Stimulated activated CD4-positive, alpha-beta T cell treated with anti-CD3 and anti-CD28 coated beads, TNF-alpha, amount 100 ng/mL, for 24 hours (primary cell): ENCODE measurements at places on chromosomes 13 and 19.

GRCh38 chr13:79898996-79899395 is 418.0 kb downstream of the NDFIP2 start:
- DNase-seq: no peak

DNA sequence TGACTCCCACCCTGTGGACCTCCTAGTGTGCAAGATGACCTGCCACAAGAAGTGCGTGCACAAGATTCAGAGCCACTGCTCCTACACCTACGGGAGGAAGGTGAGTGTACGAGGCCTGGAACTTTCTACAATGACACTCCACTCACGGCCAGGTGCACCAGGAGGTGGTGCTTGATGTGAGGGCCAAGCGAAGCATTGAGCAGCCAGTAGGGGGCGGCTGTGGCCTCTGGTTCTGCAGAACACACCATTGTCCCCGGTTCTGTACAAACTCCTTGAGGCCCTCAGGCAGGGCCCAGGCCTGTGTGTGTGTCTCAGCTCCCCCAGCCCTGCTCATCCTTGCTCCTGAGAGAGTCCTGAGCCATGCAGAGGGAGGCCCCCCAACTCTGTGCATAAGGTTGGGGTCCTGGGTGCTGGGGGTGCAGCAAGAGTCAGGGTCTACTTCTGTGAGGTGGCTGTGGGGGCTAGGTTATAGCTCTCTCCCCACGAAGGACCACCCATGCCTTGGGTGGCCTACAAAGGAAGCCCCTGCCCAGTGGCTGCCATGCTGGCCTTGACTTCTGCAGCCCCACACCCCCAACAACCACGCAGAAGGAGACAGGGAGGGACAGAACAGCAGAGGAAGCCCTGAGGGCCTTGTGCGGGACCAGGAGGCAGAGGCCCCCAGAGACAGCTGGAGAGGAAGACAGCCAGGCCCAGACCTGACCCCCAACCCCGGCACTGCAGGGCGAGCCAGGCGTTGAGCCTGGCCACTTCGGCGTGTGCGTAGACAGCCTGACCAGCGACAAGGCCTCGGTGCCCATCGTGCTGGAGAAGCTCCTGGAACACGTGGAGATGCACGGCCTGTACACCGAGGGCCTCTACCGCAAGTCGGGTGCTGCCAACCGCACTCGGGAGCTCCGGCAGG is 9.7 kb upstream of the USE1 start:
- DNase-seq: no peak

- no peak for DNase-seq
Measured at GRCh38 chr19:18208098-18208951, 4.5 kb upstream of the RAB3A start.

GRCh38 chr19:29662604-29663404 is 2.5 kb upstream of the PLEKHF1 start:
- no peak for DNase-seq

- no peak for DNase-seq
Measured at GRCh38 chr13:29959603-29960002, 109.2 kb upstream of the UBL3 start.

DNA sequence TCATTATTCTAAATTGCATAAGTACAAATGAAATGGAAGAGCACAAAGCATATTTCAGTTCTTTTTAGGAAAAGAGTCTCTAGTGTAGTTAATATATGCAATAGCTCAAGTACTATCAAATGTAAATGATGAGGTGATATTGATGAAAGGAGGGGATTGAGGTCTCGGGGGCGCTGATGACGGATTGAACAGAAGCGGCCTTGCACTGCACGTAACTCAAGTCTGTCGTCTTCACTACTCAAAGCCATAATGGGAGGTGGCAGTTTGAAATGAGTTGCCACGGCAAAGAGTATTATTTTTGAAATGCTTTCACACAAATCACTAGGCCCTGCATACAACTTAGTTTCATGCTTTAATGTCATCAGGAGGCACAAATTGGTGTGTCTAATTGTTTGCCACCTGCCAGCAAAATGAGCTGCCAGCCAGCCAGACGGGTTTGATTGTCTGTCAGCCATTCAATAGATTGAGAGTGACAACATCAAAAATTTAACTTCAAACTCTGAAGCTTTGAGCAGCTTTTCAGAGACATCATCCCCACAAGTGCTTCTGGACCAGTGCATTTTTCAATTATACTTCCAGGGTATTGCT is 256.6 kb downstream of the NBEA start:
- no peak for DNase-seq

DNA sequence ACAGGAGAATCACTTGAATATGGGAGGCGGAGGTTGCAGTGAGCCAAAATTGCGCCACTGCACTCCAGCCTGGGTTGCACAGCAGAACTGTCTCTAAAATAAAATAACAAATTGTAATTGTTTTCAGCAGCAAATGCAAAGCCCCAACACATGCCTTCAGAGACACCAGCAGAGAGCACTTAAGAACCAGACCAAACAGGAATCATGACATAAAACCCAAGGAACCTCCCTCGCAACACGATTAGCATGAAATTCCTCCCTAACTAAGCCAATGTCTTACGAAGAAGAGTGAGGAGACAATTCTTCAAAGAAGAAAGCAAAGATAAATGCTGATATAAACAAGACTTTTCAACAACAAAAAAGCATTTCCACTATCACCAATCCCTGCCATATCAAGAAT is 40.1 kb downstream of the PSPC1 start:
- no peak for DNase-seq

- DNase-seq: no peak
Measured at GRCh38 chr13:74171641-74172040, 37.4 kb upstream of the KLF12 start.

DNA sequence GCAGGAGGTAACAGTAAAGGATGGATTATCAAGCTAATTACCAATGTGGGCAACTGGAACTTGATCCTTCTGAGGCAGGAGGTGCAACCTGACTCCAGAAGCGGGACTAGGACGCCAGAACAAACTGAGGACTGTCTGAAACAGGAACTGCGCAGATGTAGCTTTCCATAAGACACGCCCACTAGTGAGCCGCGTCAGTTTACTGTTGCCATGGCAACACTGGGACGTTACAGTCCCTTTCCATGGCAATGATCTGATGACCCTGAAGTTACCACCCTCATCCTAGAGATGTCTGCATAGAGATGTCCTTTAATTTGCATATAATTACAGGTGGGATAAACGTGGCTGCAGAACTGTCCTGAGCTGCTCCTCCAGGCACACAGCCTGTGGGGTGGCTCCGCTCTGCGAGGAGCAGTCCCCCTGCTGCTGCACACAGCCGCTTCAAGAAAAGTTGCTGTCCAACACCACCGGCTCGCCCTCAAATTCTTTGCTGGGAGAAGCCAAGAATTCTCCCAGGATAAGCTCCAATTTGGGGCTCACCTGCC is 816.6 kb downstream of the UQCRFS1 start:
- DNase-seq: no peak

- no peak for DNase-seq
Measured at GRCh38 chr13:41199079-41199478, 4.7 kb upstream of the KBTBD7 start.

DNA sequence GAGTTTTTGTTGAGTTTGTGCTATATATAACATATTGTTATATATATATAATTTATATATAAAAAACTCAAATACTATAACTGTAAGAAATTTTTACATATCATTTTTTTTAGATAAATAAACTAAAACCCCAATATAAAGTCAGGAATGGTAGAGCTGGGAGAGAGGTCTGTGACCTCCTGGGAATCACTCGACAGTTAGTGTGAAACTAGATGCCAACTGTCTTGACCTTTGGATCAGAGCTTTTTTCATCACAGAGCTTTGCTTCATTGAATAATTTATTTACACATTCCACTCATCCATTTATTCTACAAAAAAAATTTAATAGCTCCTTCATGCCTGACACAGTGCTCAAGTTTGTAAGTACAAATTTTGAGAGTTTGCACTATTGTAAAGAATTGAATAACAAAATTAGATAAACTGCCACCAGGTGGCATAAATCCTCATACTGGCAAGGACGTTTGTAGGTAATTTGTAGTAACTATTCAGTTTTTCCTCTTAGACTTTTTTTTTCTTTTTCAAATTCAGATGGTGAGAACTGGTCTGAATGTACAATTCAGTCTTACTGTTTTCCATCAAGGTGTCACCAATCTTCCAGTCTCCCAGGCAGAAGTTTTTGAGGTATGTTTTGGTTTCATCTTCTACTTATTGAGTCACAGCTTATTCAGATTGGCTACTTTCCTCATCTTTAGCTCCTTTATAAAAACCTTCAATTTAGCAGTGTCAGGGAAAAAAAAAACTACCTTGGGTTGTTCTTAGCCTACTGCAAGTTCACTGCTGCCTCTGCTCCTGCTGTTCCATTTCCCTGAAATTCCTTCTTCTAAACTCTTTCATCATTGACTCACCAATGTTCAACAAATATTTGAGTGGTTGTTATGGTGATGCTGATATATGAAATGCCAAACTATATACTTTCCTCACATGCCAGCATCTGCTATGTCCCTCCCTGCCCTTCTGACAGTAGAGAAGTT is 28.7 kb downstream of the LACC1 start:
- no peak for DNase-seq

GRCh38 chr13:33927315-33927714 is 109.4 kb downstream of the RFC3 start:
- no peak for DNase-seq

- DNase-seq: no peak
Measured at GRCh38 chr13:70534466-70534865, 426.2 kb upstream of the KLHL1 start.

- DNase-seq: no peak
Measured at GRCh38 chr13:45218689-45219088, 17.8 kb upstream of the KCTD4 start.

- DNase-seq: no peak
Measured at GRCh38 chr19:3279306-3279705, 54.8 kb downstream of the CELF5 start.

GRCh38 chr19:10269333-10270179 is 1.4 kb upstream of the ICAM1 start:
- DNase-seq: peak; percentile 76

GRCh38 chr13:75782985-75783384 is 146.9 kb downstream of the LMO7 start:
- no peak for DNase-seq

GRCh38 chr19:13029893-13030292 is 34.6 kb downstream of the NFIX start:
- no peak for DNase-seq
